CD8-positive, alpha-beta T cell (primary cell): ENCODE measurements at places on chromosomes 4 and X.

DNA sequence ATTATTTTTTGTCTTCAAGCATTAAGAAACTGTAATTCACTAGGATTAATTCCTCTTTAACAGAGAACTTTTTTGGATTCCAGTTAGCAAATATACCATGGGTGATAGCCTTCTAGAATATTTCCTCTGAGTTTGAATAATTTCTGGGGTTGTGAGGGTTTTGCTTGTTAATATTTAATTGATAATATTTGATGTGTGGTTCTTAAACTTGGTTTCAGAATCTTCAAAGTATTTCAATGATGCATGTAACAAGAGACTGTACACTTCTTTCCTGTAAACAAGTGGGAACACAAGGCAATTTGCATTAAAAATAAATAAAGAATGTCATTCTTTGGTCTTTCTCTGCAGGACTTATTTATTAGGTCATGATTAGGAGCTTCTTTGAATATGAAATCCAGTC, 9.5 kb upstream of the C4orf51 start:
- DNase-seq, result no peak

- no peak for DNase-seq
Measured at GRCh38 chr4:151649479-151649878, 111.3 kb downstream of the GATB start.

DNA sequence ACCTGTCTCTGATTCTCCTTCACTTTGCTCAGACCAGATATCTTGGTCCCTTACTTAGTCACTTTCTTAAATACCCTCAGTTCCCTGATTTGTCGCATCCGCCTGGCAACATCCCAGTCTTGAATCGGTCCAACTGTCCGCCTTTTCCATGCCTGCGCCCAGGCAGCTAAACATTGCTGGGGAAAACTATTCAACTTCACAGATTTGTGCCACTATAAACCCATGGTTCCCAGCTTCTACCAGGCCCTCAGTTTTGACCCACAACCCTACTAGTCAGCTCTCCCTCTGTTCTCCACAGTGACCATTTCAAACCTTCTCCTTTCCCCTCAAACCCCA, 451 bp upstream of the FGD1 start:
- no peak for DNase-seq

- DNase-seq, result no peak
Measured at GRCh38 chr4:92600638-92601037, 296.9 kb downstream of the GRID2 start.

DNA sequence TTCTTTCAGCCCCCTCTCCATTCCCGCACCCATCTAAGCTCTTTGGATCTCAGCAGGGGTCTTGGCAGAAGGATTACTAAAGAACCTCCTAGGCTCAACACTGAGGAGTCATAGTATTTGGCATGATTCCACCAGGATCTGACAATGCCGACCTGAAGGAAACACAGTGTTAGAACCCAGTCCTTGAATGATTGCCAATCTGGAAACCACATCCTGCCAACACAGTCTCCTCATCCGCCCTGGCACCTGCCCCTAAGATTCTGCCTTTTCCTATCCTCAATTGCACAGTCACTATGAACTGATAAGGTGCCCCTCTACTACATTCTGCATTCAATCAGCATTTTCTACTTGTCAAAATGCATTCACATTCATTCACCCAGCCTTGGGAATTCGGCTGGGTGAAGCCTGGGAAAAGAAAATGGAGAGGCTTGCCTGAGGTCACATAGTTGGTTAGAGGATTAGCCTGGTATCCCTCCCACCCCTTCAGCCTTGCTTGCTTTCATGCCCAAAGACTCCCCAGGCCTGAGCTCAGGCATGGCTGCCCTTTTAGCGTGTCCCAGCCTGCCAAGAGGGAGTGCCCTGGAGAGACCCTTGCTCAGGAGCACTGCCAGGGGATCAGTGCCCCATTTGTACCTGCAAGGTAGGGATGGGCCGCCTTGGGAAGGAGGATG, 2.2 kb upstream of the CLDN2 start:
- peak; percentile 60 for DNase-seq

GRCh38 chr4:53697016-53697685, 105.9 kb upstream of the LNX1 start:
- DNase-seq, result no peak

- DNase-seq, result no peak
Measured at GRCh38 chrX:39261446-39262147, 460.3 kb downstream of the MID1IP1 start.

DNA sequence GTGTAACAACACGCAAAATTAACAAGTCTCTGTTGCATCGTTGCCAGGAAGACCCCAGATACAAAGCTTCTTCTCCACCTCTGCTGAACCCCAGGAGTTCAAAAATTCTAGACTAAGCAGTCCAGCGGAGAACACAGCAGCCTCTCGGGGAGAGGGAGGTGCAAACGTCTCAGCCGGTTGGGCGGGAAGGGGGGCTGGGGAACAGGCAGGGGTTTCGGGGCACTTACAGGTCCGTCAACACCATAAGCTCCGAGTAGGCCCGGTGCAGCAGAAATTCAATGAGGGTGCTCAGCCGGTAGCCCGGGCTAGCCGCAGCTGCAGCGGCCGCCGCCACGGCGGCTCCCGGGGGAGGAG, 394 bp downstream of the MED14 start:
- DNase-seq, result peak; percentile 65

DNA sequence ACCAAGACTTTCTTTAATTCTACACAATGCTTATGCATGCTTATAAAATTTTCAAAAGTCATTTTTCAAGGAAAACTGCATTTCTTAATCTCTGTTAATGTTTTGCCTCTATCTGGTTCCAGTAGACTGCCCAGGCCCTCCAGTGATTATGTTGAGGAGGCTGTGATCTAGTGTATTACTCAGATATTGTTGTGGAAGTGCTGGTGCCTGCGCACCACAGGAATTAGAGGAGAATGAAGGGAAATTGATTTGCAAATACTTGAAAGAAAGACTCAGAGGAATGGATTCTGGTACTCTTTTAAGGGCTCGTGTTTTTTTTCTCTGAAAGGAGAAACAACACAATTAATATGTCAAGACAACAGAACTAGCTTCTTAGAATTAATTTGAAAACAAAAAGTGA, 1015.1 kb downstream of the RPA4 start:
- no peak for DNase-seq

GRCh38 chrX:133859336-133859735, 126.1 kb downstream of the GPC3 start:
- no peak for DNase-seq

GRCh38 chr4:128385683-128386304, 98.2 kb upstream of the PGRMC2 start:
- no peak for DNase-seq
